ENCODE measurements at places on chromosomes 12 and 14.

DNA sequence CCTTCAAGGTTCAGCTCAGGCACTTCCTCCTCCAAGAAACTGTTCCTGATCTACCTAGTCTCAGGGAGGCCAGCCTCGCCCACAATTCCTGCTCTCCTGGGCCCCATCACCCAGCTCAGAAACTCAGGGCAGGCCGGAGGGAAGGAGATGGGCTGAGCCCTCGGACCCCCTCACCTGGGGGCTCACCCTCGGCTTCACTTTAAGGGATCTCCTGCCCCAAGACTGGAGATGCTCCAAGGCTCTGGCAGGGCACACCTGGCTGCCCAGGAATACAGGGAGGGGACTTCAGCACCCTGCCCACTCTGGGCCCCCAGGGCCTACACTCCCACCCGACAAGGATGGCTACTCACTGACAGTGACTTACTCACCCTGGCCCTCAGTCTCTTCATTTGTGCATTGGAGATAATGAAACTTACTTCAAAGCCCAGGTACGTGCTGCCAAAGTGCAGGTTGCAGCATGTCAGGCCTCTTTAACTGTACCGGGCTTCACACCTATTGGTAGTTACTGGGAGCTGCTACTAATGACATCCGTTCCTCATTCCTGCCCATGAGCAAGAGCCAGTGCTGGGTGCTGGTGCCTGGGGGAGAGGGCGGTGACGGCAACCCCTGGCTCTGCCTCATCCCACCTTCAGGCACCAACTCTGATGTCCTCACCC is 21.0 kb upstream of the PPP1R13B start:
- DNase-seq: no peak

- no peak for DNase-seq
Measured at GRCh38 chr12:117109943-117110635, 10.9 kb upstream of the TESC start.

GRCh38 chr14:42994051-42994736 is 1387.5 kb downstream of the LRFN5 start:
- no peak for DNase-seq

- DNase-seq: no peak
Measured at GRCh38 chr14:94045563-94046345, 19.6 kb downstream of the OTUB2 start.

DNA sequence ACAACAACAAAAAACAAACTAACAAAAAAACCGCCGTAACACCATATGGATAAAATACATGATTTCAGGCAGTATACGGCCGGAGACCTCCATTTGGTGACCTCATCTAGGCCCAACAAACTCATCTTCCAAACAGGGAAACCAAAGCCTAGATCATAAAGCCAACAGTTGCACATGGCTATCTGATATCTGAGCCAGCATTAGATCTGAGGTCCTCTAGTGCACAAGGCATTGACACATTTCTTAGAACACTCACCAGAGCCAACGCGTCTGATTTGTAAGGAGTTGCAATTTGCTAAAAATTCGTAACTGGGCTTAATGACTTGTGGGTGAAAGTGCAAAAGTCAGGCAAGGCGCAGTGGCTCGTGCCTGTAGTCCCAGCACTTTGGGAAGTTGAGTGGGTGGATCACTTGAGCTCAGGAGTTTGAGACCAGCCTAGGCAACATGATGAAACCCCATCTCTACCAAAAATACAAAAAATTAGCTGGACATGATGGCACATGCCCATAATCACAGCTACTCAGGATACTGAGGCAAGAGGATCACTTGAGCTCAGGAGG is 42.0 kb upstream of the NUDT4 start:
- no peak for DNase-seq

DNA sequence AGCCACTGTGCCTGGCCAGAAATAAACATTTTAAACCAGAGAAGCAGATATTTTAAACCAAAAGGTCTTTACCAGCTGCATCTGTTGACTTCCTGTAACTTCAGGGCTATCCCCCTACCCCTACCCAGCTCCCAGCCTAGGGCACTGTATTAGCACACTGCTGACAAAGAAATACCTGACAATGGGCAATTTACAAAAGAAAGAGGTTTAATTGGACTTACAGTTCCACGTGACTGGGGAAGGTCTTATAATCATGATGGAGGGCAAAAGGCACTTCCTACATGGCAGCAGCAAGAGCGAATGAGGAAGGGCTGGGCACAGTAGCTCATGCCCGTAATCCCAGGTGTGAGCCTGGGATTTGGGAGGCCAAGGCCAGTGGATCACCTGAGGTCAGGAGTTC is 26.0 kb downstream of the GEMIN2 start:
- no peak for DNase-seq

- DNase-seq: no peak
Measured at GRCh38 chr12:29389295-29389919, 8.4 kb upstream of the ERGIC2 start.

DNA sequence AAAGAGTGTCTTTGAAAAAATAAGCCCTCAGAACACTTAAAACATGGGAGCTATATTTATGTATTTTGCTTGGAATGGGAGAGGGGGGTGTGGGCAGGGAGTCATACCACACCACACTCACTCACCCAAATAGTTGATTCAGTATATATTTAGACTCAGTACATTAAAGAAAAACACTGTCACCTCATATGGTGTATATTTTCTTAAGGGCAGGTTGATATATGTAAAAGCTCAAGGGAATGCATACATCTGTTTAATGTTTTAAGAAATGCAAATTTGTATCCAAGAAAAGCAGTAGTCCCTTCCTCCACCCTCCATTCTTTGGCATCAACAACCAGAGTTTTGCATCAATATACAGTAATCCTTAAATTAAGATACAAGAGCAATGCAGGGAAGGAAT is 1.4 kb downstream of the NFYB start:
- DNase-seq: no peak

DNA sequence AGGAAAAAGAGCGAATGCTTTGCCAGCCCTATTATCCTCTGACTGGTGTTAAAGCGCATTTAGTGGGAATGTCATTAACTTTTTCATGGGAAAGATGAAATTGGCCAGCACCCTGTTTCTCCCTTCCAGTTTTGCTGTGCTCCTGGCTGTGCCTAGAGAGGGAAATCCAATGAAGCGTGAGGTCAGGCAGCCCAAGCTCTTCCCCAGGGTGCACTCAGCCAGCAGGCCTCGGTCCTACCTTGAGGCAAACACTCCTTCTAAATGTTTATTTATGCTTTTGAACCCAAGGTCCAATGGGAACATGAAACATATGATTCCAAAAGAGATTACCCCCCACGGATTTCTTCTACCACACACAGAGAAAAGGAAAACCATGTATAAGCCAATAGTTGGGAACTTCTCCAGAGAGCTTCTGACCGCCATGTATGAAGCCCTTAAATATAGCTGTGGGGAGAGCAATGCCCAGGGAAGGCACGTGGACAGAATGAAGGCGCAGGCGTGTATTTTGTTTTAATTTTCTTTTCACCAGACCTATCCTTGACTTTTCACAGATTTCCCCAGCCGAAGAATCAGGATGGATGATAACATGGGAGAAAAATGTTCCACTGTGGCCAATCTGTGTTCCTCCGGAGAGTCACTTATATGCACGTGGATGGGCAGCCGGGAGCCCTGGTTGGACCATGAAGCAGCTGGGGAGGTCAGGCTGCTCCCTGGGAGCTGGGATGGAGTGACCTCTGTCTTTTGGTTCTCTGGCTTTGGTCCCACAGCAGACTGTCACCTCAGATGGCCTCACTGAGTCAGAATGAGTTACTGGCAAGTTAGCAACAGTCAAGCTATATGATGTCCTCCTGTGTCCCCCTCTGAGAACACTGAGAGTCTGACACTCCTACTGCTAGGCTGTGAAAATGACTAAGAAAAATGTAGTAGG is 37.3 kb downstream of the GPR135 start:
- DNase-seq: no peak

DNA sequence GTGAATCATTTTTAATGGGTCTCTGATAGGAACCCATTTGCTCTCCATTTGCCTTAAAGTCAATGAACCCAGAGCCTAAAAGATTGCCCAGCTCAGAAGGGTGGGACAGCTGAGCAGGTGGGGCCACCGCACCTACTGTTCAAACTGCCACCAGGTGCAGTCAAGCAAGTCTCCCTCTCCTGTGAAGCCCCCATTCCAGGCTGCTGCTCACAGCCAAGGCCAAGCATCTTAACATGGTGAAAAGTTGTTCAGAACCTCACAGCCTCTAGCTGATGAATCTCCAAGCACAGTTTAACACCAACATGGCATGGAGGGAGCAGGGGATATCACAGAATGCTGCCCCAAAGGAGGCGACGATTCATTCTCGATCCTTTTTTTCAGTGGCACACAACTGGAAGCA is 29.5 kb downstream of the ANO2 start:
- no peak for DNase-seq

GRCh38 chr14:52458721-52459085 is 93.6 kb downstream of the TXNDC16 start:
- no peak for DNase-seq

GRCh38 chr12:67208281-67209067 is 60.7 kb upstream of the CAND1 start:
- DNase-seq: no peak

GRCh38 chr12:38490941-38491340 is 174.4 kb downstream of the ALG10B start:
- DNase-seq: no peak

DNA sequence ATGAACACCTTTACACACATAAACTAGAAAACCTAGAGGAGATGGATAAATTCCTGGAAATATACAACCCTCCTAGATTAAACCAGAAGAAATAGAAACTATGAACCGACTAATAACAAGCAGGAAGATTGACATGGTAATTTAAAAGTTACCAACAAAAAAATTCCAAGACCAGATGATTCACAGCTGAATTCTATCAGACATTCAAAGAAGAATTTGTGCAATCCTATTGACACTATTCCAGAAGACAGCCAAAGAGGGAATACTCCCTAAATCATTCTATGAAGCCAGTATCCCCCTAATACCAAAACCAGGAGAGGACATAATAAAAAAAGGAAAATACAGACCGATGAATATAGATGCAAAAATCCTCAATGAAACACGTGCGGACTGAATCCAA is 102.6 kb upstream of the KRR1 start:
- no peak for DNase-seq

GRCh38 chr12:17928708-17929366 is 161.2 kb downstream of the RERGL start:
- DNase-seq: peak; percentile 92

DNA sequence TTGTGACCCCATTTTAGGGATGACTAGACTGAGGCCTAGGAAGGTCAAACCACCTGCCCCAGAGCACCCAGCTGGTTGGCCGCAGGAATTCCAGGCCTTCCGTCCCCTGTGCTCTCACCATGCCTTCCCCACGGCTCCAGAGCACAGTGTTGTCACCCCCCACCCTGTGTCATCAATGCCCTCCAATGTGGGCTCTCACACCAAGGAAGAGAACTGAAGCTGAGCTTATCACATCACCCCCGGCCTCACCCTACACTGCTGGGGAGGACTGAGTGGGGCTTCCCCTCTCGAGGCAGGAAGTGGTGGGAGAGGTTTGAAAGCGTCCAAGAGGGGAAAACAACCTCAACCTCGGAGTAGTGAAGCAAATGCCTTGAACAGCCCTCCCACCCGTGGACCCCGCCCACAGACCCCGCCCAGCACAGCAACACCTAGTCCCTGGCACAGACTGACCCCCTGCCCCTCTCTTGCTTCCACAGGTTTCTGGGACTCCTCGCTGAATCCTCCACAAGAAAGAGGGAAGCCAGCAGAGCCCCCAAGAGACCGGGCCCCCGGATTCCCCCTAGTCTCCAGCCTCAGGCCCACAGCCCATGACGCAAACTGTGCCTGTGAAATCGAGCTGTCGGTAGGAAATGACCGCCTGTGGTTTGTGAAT is 97.2 kb downstream of the LGMN start:
- DNase-seq: no peak

DNA sequence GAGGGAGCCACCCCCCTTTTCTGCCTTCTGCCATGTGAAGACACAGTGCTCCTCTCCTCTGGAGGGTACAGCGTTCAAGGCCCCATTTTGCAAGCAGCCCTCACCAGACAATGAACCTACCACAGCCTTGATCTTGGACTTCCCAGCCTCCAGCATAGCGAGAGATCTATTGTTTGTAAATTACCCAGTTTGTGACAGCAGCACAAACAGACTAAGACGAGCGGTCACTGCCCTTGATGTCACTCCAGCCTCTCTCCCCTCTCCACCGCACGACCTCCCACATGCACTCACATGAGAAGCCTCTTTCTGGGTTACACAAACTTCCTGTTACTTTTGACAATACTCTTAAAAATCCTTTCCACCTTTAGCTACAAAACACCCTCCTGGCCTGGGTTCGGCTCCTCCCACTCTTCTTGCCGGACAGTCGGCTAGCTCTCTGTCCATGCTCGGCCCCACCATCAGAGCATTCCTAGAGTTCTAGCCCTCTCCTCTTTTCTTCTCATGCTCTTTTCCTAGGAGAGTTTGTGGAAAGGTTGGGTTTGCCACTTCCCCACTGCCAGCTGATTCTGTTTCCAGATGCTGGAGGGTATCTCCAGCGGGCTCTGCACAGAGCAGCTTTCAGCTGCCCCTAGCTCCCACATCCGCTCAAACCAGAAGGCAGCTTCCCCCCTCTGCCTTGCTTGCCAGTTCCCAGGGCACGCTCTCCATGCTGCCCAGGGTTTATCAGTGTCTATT is 124.3 kb downstream of the FOXN3 start:
- no peak for DNase-seq

DNA sequence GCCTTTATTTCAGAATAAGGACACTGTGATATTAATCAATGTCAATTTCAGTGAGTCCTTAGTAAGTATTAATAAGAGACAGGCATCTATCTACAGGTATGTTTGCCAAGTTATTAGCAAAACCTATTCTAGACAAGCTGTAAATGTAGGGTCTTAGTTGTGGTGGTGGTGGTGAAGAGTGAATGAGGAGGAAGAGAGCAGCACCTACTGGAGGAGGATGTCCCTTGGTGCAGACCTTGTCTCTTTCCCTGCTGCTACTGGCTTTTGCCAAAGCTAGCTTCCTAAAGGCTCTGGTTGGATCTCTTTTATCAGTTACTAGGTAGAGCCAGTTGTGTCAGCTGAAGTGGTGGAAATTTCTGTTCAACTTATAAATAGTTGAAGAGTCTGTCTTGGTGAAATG is 304.8 kb upstream of the ATP2B1 start:
- no peak for DNase-seq

- DNase-seq: no peak
Measured at GRCh38 chr14:74019408-74020137, 424 bp downstream of the BBOF1 start.

DNA sequence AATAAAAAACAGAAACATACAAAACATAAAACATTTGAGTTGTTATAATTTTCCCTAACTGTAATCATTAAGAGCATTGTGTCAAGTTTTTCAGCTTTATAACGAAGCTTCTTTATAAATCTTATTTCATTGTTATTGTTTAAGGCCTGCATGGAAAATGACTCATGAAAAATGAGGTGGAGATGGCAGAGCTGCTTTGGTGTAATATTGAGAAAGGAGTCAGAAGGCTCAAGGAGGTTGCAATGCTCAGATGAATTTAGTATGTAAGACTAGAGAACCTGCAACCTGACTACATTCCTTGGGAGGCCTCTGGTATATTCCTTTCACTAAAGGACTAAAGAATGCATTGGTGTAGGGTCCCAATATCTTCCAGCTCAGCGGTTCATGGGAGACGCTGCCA is 61.5 kb downstream of the TMEM30B start:
- DNase-seq: no peak

GRCh38 chr14:71566276-71566675 is 366.0 kb upstream of the RGS6 start:
- DNase-seq: no peak

All from SW 1271 (cell line).